GM23338 (cell line): ENCODE measurements at places on chromosomes 12 and 14. TPM values are rescaled to one million over a fixed set of nuclear protein-coding genes. Genes with fewer than 3 reads are reported as not detected.

Gene FGF6
- not detected in 2 replicates for total RNA-seq

Gene OAS2
- total RNA-seq = not detected in 2 replicates

Gene PAH
- 1.6 and 4.8 TPM in 2 replicates for total RNA-seq

Gene TSHR
- 0.59 TPM in 1 of 2 replicates, not detected in the other for total RNA-seq

Gene NANOG
- 134 TPM in 2 replicates for total RNA-seq

Gene LBHD2
- total RNA-seq = not detected in 2 replicates

Gene FZD10
- total RNA-seq = 0.35 and 0.45 TPM in 2 replicates

Gene RASAL1
- 5.4 and 8.2 TPM in 2 replicates for total RNA-seq

Gene CLEC4C
- not detected in 2 replicates for total RNA-seq

Gene MYH6
- total RNA-seq = 0.03 and 0.23 TPM in 2 replicates
